NCI-H2081 treated with DMSO at 0.1 percent for 48 hours (cell line): ENCODE measurements at places on chromosomes 11 and 22.

GRCh38 chr22:30247974-30248373, 1.4 kb upstream of the LIF start:
- no peak for DNase-seq

GRCh38 chr22:37266581-37267134, 15.7 kb upstream of the CYTH4 start:
- DNase-seq, result no peak

GRCh38 chr11:127034973-127035372, 34.4 kb upstream of the KIRREL3 start:
- DNase-seq, result no peak

GRCh38 chr11:35491231-35491871, 34.1 kb downstream of the PAMR1 start:
- no peak for DNase-seq

- no peak for DNase-seq
These were observed 252.6 kb downstream of the GUCY1A2 start for GRCh38 chr11:106765469-106766258.

DNA sequence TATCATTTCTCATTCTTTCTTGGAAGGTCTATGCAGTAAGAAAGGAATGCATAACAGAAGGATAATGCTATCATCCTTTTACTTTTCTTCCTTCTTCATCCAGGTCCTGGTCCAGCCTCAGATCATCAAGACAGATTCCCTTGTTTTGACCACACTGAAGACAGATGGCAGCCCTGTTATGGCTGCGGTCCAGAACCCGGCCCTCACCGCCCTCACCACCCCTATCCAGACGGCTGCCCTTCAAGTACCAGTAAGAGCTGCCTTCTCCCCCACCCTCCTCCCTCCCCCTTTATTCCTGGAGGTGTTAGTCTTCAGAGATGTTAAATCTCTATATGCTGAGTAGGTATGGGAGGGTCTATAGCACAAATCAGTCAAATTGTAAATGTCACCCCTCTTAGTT, 37.9 kb downstream of the SREBF2 start:
- no peak for DNase-seq

DNA sequence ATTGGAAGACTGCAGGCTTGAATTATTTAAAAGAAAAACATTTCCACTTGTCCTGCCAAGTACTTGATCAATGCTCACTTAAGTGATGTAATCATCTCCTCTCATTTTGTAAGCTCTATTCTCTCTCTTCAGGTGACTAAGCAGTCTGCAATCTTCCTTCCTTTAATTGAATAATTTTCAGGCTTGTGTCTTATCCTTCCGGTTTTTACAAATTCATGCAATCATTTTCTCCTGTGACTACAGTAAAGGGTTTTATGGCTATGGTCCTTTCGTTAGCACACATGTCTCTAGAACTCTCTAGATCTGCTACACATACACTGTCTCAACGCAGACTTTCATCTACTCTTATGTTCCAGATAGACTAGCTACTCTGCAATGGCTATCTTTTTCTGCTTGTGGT, 12.6 kb upstream of the UPB1 start:
- no peak for DNase-seq

GRCh38 chr11:77062924-77063323, 3.8 kb upstream of the CAPN5 start:
- no peak for DNase-seq

DNA sequence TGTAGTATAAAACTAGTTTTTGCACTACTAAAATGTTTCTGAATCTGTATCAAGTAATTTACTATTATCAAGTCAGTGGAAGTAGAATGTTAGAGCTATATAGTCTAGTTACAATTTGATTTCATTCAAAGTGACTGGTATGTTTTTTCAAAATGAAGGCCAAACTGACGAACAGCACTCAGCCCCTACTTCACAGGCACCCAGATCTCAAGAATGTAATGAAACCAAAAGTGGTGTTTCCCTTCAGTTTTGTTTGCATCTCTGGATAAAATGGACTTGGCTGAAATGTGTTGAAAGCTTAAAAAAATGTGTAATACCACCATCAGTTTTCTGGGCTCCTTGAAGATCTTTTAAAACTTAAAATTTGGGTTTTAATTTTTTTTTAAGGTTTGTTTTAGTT, 46.4 kb downstream of the QSER1 start:
- no peak for DNase-seq

GRCh38 chr22:45602004-45602733, 69.5 kb upstream of the ATXN10 start:
- no peak for DNase-seq

DNA sequence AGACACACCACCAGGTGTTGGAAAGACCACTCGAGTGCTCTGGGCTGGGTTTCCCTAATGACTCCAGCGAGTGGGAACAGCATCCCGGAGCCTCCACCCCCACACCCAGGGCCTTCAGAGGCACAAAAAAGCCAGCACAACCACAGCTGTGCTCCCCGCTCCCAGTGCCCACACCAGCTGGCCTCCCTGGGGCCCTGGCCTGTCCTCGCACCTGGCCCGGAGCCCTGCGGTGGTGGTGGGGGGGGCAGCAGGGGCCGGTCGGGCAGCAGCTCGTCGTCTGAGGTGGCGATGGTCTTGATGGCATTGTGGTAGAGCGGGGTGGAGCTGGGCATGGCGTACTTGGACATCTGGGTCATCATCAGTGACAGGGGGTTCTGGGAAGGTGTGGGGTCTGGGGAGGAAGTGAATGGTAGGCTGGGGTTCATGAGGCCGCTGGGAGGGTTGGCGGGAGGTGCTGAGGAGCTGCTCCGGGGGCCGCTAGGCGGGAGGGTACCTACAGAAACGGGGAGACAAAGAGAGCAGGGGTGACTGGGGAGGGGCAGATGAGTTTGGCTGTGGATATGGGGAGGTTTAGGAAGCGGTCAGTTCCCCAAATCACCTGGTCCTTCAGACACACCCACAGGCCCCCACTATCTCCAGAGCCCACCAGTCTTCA, 16.1 kb downstream of the CXCR5 start:
- no peak for DNase-seq

GRCh38 chr11:5004424-5005274, 10.0 kb downstream of the OR51L1 start:
- DNase-seq, result peak; percentile 41

- no peak for DNase-seq
These were observed 58.9 kb upstream of the PRSS23 start for GRCh38 chr11:86741484-86741835.

- DNase-seq, result no peak
These were observed 376.7 kb upstream of the CCDC179 start for GRCh38 chr11:23236826-23237555.

DNA sequence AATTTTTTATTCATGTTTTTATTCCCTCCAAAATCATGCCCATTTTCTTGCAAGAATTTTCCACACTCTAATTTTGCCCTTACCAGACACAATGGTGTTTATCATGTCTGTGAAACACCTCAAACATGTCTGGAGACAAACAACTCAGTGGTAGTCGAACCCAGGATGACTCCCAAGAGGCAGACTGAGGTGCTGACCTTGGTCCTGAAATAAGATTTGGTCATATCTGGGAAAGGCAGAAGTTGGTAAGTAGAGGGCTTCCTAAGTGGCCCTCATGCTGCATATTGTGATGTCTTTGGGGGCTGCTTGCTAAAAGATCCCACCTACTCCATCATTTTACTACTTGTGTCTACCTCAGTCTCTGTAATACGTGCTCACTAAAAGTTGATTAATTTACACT, 369.4 kb upstream of the ISX start:
- no peak for DNase-seq

DNA sequence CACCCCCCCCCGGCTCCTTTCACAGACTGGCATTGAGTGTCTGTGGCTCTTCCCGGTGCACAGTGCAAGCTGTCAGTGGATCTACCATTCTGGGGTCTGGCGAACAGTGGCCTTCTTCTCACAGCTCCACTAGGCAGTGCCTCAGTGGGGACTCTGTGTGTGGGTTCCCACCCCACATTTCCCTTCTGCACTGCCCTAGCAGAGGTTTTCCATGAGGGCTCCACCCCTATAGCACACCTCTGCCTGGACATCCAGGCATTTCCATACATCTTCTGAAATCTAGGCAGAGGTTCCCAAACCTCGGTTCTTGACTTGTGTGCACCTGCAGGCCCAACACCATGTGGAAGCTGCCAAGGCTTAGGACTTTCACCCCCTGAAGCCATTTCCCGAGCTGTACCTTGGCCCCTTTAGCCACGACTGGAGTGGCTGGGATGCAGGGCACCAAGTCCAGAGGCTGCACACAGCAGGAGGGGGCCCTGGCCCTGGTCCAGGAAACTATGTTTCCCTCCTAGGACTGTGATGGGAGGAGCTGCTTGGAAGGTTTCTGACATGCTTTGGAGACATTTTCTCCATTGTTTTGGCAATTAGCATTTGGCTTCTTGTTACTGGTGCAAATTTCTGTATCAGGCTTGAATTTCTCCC, 26.0 kb downstream of the BCL2L13 start:
- no peak for DNase-seq

- peak; percentile 83 for DNase-seq
These were observed 47.1 kb downstream of the ADM start for GRCh38 chr11:10351765-10352641.

- no peak for DNase-seq
These were observed 1.7 kb downstream of the AP5B1 start for GRCh38 chr11:65778901-65779668.
